Temporal lobe (tissue), 4 donors: ENCODE measurements at places on chromosomes 1 and 21. TPM values are rescaled to one million over a fixed set of nuclear protein-coding genes. Genes with fewer than 3 reads are reported as not detected.

C4BPB gene
- not detected for total RNA-seq

SYT14 gene
- total RNA-seq, result 41.6 TPM

FCRL6 gene
- total RNA-seq, result 0.25 TPM

CELA3B gene
- not detected for total RNA-seq

SLC35F3 gene
- 2.5 TPM for total RNA-seq

CR1L gene
- total RNA-seq, result not detected

PDPN gene
- total RNA-seq, result 7.4 TPM

LELP1 gene
- total RNA-seq, result not detected

POU3F1 gene
- total RNA-seq, result 6.1 TPM

TESK2 gene
- total RNA-seq, result 0.74 TPM

TSACC gene
- not detected for total RNA-seq

SH3BP5L gene
- 21.9 TPM for total RNA-seq

ABCA4 gene
- total RNA-seq, result 0.25 TPM

CLIC4 gene
- 85.6 TPM for total RNA-seq

KRTAP10-12 gene
- not detected for total RNA-seq

PTPRU gene
- 29.7 TPM for total RNA-seq

NBPF4 gene
- not detected for total RNA-seq

PIK3C2B gene
- 33.2 TPM for total RNA-seq

IGSF9 gene
- total RNA-seq, result 7.6 TPM

GBP5 gene
- total RNA-seq, result 0.25 TPM

DYRK3 gene
- 12.8 TPM for total RNA-seq

NAV1 gene
- total RNA-seq, result 78.4 TPM

ITPKB gene
- 6.1 TPM for total RNA-seq

AGTRAP gene
- 3.4 TPM for total RNA-seq

LCA5L gene
- total RNA-seq, result 0.49 TPM

HES2 gene
- not detected for total RNA-seq

TARBP1 gene
- total RNA-seq, result 42.3 TPM

WLS gene
- total RNA-seq, result 35.9 TPM

GBP3 gene
- total RNA-seq, result 0.74 TPM

CLDN8 gene
- not detected for total RNA-seq

CASZ1 gene
- 0.98 TPM for total RNA-seq

NFIA gene
- 85.8 TPM for total RNA-seq

DSCAM gene
- total RNA-seq, result 16.0 TPM

BTF3L4 gene
- total RNA-seq, result 112 TPM

NBPF3 gene
- 12.5 TPM for total RNA-seq

NBPF1 gene
- total RNA-seq, result 82.6 TPM

KCNA2 gene
- 5.4 TPM for total RNA-seq

C1orf232 gene
- not detected for total RNA-seq

MX1 gene
- total RNA-seq, result 3.9 TPM

CFHR2 gene
- not detected for total RNA-seq

EDARADD gene
- total RNA-seq, result 3.4 TPM
